ENCODE measurements at places on chromosomes 7 and 10.

GRCh38 chr10:76185471-76186301 lies 754.3 kb downstream of the LRMDA start:
- DNase-seq, result no peak

DNA sequence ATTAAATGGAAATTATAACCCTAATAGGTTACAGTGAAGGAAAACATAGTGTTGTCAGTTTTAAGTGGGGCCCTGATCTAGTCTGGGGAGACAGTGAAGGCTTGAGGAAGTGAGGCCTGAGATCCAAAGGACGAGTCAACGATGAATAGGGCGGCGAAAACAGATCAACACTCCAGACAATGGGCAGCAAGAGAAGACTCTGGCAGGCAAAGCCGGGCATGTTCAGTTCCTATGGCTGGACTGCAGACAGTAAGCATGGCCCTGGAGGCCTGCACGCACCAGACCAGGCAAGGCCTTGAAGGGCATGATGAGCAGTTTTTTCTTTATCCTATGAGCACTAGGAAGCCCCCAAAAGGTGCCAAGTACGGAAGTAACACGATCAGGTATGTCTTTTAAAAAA lies 127.8 kb downstream of the RNF216 start:
- no peak for DNase-seq

- no peak for DNase-seq
Measured at GRCh38 chr10:78071140-78071856, 37.6 kb downstream of the RPS24 start.

DNA sequence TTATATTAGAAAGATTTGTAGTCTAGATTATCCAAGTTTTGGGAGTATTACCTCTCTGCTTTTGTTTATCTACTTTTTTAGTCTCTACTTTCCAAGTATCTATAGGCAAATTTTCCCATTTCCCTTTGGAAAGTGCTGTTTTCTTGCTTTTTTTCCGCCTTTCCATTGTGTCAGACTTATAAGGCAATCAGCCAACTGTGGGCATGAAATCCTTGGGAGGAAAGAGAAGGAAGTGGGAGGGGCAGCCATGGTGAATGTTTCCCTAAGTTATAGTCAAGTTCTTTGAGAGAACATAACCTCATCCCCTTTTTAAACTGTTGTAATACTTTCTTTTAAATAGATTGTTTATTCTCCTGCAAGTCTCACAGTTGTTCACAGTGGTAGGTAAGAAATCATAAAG lies 52.6 kb downstream of the PTEN start:
- no peak for DNase-seq

- no peak for DNase-seq
Measured at GRCh38 chr10:122441961-122442360, 12.5 kb upstream of the ARMS2 start.

DNA sequence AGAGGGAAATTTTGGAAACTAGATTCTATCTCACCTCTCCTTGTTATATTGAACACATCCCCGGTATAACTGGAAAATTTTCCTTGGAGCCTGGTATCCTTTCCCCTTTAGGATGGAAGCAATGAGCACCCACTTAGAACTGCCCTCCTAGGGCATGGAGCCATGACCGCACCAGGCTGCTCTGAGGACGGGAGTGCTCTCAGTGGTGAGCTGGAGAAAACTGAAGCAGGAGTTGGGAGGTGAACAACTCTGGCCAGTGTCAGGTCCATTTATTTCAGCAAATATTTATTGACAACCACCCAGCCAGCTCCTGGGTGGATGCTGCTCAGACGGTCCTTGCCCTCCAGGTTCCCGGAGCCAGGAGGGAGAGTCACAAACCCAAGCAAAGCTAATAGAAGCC lies 278.1 kb downstream of the WDR11 start:
- no peak for DNase-seq

- DNase-seq, result no peak
Measured at GRCh38 chr7:116691664-116692063, 19.7 kb downstream of the MET start.

DNA sequence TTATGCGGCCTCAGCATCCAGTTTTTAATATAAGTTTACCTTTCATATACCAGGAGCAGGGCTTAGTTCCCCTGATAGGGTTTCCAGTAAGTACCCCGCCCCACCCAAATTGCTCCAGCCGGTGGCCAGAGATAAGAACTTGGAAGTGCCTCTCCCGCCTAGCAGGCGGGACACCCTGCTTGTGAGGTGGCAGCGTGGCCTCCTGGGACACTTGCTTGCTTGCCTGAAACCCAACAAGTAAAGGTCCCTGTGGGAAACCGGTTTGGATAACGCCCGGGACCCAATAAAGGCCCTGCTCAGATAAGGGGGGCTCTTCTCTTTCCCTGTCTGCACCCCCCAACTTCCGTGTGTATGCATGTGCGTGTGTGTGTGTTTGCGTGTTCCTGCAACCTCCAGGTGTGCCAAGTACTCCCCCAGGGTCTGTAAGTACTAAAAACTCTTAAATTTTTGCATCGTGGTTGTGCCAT lies 154.3 kb downstream of the ARHGAP21 start:
- DNase-seq, result no peak

DNA sequence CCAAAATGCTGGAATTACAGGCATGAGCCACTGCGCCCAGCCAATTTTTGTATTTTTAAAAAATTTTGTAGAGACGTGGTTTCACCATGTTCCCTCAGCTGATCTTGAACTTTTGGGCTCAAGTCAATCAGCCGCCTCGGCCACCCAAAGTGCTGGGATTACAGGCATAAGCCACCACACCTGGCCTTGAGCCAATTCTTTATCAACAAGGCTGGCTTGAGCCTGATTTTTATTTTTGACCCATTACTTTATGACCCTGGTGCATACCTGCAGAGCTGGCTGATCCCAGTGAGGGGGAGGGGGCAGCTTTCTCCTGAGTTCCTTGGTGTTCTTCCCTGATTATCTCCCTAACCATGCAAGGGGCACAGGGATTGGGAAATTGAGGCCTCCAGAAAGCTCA lies 15.8 kb upstream of the CPA1 start:
- no peak for DNase-seq

DNA sequence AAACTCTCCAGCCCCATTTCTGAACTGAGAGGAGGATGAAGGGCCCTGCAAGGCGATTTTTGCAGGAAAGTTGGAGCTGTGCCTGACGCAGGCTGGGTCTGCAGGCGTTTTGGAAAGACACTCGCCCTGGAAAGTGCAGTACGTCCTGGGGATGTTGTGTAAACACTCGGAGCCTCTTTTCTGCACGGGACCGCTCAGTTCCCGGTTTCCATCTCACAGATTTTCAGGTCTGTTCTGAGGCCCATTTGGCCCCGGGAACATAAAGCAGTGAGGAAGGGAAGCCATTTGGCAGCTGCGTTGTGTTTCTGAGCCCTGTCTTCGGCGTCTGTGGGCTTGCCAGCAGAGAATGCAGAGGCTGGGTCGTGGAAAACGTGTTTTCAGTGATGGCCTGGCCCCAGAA lies 655.0 kb upstream of the MGMT start:
- DNase-seq, result no peak

All from stimulated activated CD4-positive, alpha-beta T cell treated with anti-CD3 and anti-CD28 coated beads, Interleukin-15, amount 100 ng/mL, for 1 hour (primary cell).